ENCODE measurements at places on chromosomes 5 and 9.

- DNase-seq: no peak
These were observed 83.1 kb downstream of the MSX2 start for GRCh38 chr5:174807471-174807870.

- no peak for DNase-seq
These were observed 29.9 kb downstream of the CSF2 start for GRCh38 chr5:132103332-132103951.

DNA sequence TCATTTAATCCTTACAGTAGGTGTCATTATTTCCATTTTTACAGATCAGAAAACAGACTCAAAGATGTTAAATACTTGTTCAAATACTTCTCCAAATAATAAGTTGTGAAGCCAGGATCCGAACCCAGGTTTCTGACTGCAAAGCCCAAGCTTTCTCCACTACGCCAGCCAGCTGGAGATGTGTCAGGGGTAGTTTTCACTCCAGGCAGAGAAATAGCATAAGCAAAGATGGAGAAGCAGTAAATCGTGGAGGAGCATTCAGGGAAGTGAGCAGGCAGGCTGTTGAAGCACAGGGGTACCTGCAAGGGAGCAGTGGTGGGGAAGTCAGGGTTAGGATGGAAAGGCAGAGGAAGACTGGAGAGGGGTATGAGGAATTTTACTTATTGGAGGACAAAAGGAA, 2.9 kb downstream of the TLN1 start:
- no peak for DNase-seq

DNA sequence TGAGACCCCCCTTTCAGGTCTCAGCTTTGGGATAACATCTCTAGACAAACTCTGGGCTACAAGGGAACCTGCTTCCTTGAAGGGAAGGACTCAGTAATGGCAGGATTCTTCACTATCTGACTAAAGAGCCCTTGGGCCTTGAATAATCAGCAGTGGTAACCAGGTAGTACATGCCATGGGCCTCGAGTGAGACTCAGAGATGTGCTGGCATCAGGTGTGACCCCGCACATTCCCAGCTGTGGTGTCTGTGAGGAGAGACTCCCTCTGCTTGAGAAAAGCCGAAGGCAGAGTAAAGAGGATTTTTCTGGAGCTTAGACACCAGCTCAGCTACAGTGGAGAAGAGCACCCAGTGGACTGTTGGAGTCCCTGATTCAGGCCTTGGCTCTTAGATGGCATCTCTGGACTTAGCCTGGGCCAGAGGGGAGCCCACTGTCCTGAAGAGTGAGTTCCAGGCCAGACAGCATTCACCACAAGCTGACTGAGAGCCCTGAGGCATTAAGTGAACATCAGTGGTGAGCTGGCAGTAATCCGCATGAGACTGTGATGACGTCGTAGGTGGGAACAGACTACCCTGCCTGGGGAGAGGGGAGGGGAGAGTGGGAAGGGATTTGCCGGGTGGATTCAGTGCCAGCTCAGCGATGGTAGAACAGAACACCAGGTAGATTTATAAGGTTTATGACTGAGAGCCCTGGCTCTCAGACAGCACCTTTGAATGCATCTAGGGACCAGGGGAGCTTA, 5.3 kb upstream of the ZNF782 start:
- no peak for DNase-seq

GRCh38 chr5:174166231-174167079, 120.9 kb downstream of the NSG2 start:
- DNase-seq: no peak

DNA sequence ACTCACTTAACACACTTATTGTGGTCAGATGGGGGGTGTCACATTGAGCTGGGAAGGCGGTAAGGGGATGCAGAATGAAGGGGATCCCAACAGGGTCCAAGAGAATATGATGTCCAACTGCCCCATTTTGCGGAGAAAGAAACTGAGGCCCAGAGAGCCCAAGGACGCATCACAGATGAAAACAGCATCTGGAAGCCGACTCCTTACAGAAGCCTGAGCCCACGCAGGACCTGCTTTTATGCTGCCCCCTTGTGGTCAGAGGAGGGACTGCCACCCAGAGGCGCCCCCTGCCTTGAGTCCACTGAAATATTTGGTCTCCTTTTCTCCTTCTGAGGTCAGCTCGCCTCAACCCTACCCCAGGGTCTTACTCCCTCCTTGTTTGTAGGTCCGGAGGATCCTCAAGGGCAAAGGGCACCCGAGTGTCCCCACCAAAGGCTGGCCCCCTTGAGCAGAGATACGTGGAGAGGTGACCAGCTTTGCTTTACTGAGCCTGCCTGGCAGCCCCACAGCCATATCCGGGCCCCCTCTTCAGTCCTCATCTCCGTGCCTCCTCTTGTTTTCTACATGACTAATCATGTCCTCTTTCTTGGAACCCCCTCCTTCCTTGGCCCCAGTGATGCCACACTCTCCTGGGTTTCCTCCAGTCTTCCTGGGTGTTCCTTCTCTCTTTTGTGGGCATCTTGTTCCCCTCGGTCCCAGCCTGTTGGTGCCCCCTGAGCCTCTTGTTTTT, 30.0 kb upstream of the TTLL11 start:
- DNase-seq: peak; percentile 62

DNA sequence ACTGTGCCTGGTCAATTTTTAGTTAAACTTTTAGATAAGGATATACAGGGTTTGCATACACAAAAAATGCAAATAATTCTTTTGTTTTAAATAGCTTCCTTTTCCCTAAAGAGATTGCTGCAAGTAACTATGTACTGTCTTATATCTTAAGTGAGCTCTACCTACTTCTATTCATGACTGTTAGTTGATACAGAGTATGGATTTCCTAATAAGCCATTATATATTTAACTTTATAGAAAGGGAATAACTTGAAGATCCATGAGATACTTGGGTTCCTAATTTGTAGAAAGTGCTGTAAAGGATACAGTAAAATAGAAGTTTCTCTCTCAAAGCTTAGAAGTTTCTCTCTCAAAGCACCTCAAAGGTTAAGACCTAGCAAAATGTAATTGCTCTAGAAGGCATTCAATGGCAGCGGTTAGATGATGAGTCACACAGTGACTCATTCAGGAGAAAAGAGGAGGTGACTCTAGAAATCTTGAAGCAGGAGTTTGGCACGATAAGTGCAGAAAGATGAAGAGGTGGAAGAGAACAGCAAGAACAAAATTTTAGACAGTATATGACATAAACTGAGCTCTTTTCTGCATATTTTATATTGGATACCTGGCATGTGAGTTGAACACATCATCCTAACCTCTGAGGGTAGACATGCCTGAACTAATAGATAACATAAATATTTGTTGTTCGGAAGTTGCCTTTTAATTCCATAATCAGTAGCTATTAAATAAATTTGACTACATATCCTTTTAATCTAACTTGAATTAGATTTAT, 5.5 kb upstream of the DNAJC21 start:
- DNase-seq: no peak
